Ureter (tissue), 1 donor: ENCODE measurements at places on chromosomes 3 and 15. TPM values are rescaled to one million over a fixed set of nuclear protein-coding genes. Genes with fewer than 3 reads are reported as not detected.

Gene GOLGA6A
- total RNA-seq: not detected

Gene NR1I2
- 1.2 TPM for total RNA-seq

Gene ZNF774
- total RNA-seq: 8.9 TPM

Gene LYSMD2
- 13.1 TPM for total RNA-seq

Gene CLDN16
- 1.1 TPM for total RNA-seq

Gene ADAMTS7
- total RNA-seq: 4.2 TPM

Gene SUSD5
- 2.1 TPM for total RNA-seq

Gene PPP4R2
- total RNA-seq: 69.4 TPM

Gene XCR1
- total RNA-seq: 0.70 TPM

Gene NME9
- 0.49 TPM for total RNA-seq

Gene FBXW12
- total RNA-seq: 0.23 TPM

Gene CAMK2N2
- not detected for total RNA-seq

Gene ARL14
- 2.9 TPM for total RNA-seq

Gene TNFSF10
- 44.1 TPM for total RNA-seq

Gene FILIP1L
- 136 TPM for total RNA-seq

Gene PPARG
- 214 TPM for total RNA-seq

Gene SLC9C1
- 0.13 TPM for total RNA-seq
